HFFc6 (cell line): ENCODE measurements at places on chromosomes 3 and 15. TPM values are rescaled to one million over a fixed set of nuclear protein-coding genes. Genes with fewer than 3 reads are reported as not detected.

Gene DUOXA2
- not detected in 3 replicates for total RNA-seq

Gene GOLGA8B
- total RNA-seq = 28.9 to 31.0 TPM (median 29.0 TPM) in 3 replicates

Gene GRAMD1C
- 3.9 to 7.0 TPM (median 4.4 TPM) in 3 replicates for total RNA-seq

Gene XCR1
- not detected in 3 replicates for total RNA-seq

Gene PEAK1
- total RNA-seq = 76.6 to 95.2 TPM (median 93.8 TPM) in 3 replicates

Gene DLL4
- total RNA-seq = 0.06 TPM in 1 of 3 replicates, not detected in the others
